ENCODE measurements at places on chromosomes 4 and X. TPM values are rescaled to one million over a fixed set of nuclear protein-coding genes. Genes with fewer than 3 reads are reported as not detected.

- no peak for DNase-seq
Observed at GRCh38 chr4:124703154-124703553, 9.4 kb downstream of the ANKRD50 start.

GRCh38 chr4:30714408-30715031 is 5.6 kb upstream of the PCDH7 start:
- DNase-seq, result peak; percentile 44

GRCh38 chr4:31360786-31361185 is 640.6 kb downstream of the PCDH7 start:
- DNase-seq, result no peak

GRCh38 chr4:76210452-76210851 is 3.2 kb downstream of the SCARB2 start:
- DNase-seq, result no peak

- no peak for DNase-seq
Observed at GRCh38 chr4:184744236-184744635, 10.3 kb upstream of the CENPU start.

- no peak for DNase-seq
Observed at GRCh38 chr4:136571315-136571714, 961.0 kb downstream of the PCDH18 start.

DNA sequence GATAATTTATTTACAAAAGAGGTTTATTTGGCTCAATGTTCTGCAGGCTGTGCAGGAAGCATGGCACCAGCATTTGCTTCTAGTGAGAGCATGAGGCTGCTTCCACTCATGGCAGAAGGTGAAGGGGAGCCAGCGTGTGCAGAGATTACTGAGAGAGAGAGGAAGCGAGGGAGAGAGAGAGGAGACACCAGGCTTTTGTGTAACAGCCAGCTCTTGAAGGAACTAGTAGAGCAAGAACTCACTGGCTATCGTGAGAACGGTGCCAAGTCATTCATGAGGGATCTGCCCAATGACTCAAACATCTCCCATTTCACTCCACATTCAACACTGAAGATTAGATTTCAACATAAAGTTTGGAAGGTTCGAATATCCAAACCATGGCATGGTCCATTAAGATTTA is 12.7 kb downstream of the GUCY1A1 start:
- no peak for DNase-seq

DNA sequence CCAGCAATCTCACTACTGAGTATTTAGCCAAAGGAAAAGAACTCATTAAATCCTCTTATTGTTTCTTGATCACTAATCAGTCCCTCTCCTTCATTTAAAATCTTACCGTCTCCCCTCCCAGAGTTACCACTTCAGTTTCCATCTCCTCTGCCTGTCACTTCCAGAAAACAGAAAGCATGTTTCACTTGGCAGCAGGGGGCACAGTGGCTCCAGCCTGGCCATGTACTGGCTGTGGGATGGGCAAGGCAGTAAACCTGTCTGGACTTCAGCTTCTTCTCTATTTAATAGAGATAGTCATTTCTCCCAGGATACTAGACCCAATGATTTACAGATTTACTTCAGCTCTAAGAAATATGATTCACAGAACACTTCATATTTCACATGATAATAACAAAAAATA is 63.2 kb downstream of the CD40LG start:
- no peak for DNase-seq

GRCh38 chr4:184451726-184452125 is 22.6 kb downstream of the IRF2 start:
- no peak for DNase-seq

Gene ENPEP
- 0.78 TPM for total RNA-seq

Gene ZNF185
- total RNA-seq, result 2.0 TPM

Gene CT45A1
- not detected for total RNA-seq

Gene PPARGC1A
- 44.8 TPM for total RNA-seq

Gene LONRF3
- 15.3 TPM for total RNA-seq

Gene TMPRSS11D
- total RNA-seq, result not detected
